ENCODE measurements at places on chromosomes 13 and 19. TPM values are rescaled to one million over a fixed set of nuclear protein-coding genes. Genes with fewer than 3 reads are reported as not detected.
A peak's percentile ranks its signal among the peaks of the same experiment; 100 is the strongest.

DNA sequence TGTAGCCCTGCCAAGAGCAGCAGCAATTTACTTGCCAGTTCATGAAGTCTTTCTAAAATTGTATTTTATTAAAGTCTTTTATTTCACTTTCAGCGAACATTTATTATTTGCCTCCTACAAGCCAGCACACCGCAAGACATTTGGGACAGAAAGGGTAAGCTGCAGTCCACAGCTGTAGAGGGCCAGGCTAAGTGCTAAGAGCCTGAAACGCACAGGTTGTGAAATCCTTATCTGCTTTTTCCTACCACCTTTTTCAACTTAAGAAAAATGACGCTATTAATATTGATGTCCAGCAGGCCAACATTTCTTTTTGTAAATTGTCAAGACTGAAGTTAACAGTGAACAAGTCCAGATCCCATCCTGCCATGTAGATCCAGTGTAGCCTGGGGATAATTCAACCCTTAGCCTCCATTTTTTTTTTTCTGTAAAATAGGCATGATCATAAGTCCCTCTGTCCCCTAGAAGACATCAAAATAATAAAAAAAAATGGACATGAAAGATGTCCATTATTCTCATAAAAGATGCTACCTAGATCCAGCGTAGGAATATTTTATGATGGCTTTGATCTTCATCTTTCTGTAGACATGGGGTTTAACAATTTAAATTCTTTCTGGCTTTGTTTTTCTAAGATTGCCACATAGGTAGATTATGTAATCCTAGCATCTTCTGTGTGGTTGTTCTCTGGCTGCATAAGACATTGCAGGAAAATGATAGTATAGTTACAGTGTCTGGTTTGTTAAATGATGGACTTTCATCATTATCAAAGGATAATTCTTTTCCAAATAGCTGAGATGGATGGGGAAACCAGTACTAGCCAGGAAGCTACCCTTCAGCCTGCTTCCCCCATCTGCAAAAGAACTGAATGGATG, 128.4 kb downstream of the SHISA2 start:
- no peak for DNase-seq

- DNase-seq: no peak
Observed at GRCh38 chr13:21889651-21890050, 218.8 kb downstream of the FGF9 start.

- DNase-seq: no peak
Observed at GRCh38 chr13:71054358-71054757, 812.6 kb downstream of the DACH1 start.

DNA sequence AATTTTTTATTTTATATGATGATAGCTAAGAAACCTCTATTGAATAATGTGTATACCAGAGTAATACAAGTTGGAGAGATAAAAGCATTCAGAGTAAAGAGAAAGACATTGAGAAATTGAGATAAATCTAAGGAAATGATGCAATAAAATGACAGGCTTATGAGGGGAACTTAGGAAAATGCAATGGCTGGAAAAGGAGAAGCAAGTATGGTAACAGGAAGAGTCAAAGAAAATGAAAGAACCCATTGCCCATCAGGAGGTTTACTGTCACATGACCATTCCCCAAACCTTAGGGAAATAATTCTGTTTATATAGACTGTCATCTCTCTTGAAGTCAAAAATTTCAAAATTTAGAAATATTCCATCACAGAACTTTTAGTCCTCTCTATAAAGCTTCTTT, 808.0 kb upstream of the PRR20A start:
- DNase-seq: no peak

DNA sequence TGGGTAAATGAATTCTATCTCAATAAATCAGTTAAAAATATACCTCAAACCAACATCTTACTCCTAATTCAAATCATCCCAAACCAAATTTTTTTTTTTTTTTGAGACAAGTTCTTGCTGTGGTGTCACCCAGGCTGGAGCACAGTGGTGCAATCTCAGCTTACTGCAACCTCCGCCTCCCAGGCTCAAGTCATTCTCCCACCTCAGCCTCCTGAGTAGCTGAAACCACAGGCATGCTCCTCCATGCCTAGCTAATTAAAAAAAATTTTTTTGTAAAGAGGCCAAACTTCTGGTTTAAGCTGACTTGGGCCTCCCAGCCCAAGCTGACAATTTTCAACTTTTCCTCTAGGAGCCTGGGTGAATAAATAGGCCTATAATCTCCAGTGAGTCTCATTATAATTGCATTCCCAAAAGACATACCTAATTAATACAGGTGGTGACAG, 22.1 kb upstream of the OLFM2 start:
- DNase-seq: peak; percentile 88

GRCh38 chr19:19711934-19712828, 20.7 kb downstream of the ZNF14 start:
- peak; percentile 6 for DNase-seq

DNA sequence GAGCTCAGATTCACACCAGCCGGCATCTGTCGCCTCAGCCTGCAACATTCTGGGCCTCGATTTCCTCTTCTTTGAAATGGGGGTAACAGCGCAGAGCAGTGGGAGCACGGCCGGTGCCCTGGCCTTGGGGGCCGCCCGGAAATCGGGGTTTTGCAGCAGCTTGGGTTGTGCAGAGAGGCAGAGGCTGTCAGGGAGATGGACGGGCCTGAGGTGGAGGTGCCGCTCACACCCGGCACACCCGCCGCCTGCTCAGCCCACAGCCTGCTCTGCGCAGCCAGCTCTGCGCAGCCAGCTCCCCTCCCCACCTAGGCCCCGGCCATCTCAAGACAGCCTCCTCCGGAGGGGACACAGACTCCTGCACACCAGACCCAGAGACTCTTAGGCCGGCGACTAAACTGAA, 10.6 kb downstream of the KLF2 start:
- no peak for DNase-seq

- no peak for DNase-seq
Observed at GRCh38 chr13:103078158-103078557, 11.9 kb upstream of the SLC10A2 start.

MEIOSIN gene
- total RNA-seq: not detected

SCEL gene
- not detected for total RNA-seq

SIGLEC11 gene
- total RNA-seq: not detected

MRPL54 gene
- total RNA-seq: 64.1 TPM

PSG2 gene
- 5.2 TPM for total RNA-seq

TLE6 gene
- 0.97 TPM for total RNA-seq

MUC16 gene
- under 0.01 TPM for total RNA-seq

S1PR5 gene
- 2.9 TPM for total RNA-seq

SRRM5 gene
- total RNA-seq: under 0.01 TPM

Measured in fibroblast of villous mesenchyme (primary cell).